NCI-H748 treated with DMSO at 0.1 percent for 48 hours (cell line): ENCODE measurements at places on chromosomes 12 and 14.
A peak's percentile ranks its signal among the peaks of the same experiment; 100 is the strongest.

- no peak for DNase-seq
These were observed 187.8 kb upstream of the AMIGO2 start for GRCh38 chr12:47267571-47267970.

DNA sequence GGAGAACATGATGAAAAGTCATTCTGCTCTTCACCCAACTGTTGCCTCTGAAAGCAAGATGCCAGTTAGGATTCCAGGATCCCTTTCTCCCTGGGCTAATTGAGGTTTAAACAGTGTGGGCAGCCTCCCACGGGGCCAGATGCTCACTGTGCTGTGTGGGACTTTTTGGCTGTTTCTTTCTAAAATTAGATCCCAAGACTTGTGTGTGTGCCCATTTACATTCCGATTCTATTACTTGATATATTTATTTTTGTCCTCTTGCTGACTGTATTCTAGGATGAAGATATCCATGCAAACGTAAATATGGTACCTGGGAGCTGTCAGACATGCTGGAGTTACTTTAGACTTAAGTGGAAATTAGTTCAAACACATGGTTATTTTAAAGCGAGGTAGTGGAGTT is 6.2 kb downstream of the IFT43 start:
- no peak for DNase-seq

GRCh38 chr12:127025545-127025944 is 1241.4 kb upstream of the TMEM132C start:
- DNase-seq: no peak

GRCh38 chr12:42144158-42144407 is 591 bp downstream of the GXYLT1 start:
- DNase-seq: no peak

GRCh38 chr12:109492371-109492770 is 14.9 kb downstream of the UBE3B start:
- no peak for DNase-seq

DNA sequence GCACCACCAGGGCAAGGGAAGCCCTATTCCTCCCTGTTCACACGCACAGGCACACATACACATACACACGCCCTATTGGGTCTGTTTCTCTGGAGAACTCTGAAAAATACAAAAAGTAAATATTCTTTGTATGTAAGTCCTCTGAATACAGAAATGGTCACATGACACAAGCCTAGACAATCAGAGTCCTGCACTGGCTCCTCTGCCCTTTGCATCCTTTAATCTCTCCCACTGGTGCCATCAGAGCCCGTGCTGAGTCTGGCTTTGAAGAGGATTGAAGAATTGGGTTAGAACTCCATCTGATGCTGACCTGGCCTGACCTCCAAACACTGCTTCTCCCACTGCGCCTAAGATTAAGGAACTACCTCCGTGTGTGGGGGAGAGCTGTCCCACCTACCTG is 273.2 kb upstream of the TBX3 start:
- no peak for DNase-seq

DNA sequence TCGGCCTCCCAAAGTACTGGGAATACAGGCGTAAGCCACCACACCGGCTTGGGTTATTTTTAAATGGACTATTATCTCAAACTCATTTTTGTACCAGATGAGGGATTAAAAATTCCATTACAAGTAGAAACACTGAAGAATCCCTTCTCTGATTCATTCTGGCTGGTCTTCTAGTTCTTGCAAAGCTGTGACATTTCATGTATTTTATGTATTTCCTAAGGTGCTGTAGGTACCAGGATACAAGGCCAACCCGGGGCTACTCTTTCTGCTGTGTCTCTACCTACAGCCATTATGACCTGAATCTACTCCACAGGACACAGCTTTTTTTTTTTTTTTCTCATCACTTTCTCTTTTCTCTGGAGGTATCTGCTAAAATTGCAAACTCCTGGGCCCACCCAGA is 24.9 kb downstream of the CPM start:
- DNase-seq: no peak

- no peak for DNase-seq
These were observed 45.9 kb downstream of the LGMN start for GRCh38 chr14:92702441-92702918.

GRCh38 chr14:34398024-34398423 is 64.0 kb downstream of the SPTSSA start:
- no peak for DNase-seq

GRCh38 chr12:26130728-26131127 is 5.9 kb upstream of the BHLHE41 start:
- no peak for DNase-seq

GRCh38 chr14:51507511-51507905 is 144.2 kb upstream of the FRMD6 start:
- no peak for DNase-seq

DNA sequence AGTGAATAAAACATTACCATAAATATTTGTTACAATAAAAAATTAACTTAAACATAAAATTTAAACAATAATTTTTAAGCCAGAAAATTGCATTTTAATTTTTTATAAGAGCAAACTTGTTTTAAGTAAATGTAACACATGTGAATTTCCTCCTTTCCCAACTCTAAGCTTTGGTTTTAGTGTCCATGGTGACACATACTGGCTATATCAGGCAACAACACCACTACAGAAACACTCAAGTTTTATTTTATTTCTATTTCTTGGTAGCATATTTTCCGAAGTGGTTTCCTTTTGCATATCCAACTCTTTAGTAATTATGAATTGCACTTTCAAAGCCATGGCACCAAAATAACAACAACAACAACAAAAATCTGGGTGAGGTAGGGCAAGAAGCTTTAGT is 2.2 kb downstream of the NELL2 start:
- DNase-seq: no peak

DNA sequence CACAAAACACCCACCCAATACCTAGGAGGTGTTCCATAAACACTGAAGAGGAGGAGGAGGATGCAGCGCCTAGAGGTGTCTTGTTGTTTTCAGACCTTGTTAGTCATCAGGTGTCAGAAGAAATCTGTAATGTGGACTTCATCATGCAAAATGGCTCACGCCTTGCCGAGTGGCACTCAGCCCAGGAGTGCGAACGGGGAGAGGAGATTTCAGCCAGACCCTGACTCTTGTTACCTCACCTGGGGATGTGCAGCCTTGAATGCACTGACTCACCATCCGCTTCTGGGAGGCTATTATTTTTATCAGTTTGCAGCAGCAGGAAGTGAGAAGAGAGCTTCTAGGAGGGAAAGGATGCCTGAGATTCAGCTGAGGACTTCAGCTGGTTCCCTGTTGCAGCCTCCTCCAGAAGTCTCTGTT is 48.2 kb upstream of the PLXNC1 start:
- no peak for DNase-seq

GRCh38 chr12:102848832-102849231 is 68.2 kb downstream of the PAH start:
- DNase-seq: no peak

DNA sequence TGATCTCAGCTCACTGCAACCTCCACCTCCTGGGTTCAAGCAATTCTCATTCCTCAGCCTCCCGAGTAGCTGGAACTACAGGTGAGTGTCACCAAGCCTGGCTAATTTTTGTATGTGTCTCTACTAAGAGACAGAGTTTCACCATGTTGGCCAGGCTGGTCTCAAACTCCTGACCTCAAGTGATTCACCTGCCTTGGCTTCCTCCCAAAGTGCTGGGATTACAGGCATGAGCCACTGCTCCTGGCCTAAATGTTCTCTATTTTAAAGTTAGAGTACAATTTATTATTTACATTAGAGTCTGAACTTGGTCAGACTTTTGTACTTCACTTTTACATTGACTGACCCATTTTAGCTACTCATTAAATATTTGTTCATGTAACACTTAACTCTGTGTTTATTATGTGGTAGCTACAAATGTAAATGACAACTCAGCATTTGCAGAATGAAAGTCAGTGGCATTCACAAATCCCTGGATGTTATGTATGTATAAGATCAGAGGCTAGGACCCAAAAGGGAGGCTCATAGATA is 409.6 kb downstream of the APAF1 start:
- no peak for DNase-seq

DNA sequence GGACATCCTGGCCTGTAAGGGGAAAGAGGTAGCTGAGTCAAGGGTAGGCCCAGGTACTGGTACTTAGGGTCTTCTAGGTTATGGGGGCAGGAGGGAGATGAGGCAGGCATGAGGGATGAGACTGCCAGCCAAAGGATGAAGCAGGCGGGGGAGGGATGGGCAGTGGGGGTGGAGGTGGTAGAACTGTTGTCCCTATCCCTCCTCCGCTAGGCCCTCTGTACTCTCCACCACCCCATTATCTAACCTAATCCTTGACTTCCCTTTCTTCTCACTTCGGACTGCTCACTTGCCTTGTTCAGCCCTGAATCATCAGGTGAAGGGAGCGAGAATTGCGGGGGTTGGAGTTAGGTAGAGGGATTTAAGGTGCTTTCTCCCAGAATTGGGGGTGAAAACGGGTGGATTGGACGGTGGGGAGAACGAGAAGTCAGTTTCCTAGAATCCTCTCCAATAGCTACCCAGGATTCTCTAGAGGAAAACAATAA is 562 bp downstream of the PAN2 start:
- no peak for DNase-seq

GRCh38 chr14:26255213-26255612 is 342.6 kb downstream of the NOVA1 start:
- DNase-seq: peak; percentile 33

GRCh38 chr12:111441107-111441928 is 35.6 kb downstream of the SH2B3 start:
- no peak for DNase-seq

GRCh38 chr12:5070090-5070489 is 26.4 kb downstream of the KCNA5 start:
- no peak for DNase-seq

GRCh38 chr12:50621399-50622300 is 116.9 kb downstream of the DIP2B start:
- no peak for DNase-seq

GRCh38 chr12:62292761-62293344 is 32.6 kb downstream of the USP15 start:
- no peak for DNase-seq

DNA sequence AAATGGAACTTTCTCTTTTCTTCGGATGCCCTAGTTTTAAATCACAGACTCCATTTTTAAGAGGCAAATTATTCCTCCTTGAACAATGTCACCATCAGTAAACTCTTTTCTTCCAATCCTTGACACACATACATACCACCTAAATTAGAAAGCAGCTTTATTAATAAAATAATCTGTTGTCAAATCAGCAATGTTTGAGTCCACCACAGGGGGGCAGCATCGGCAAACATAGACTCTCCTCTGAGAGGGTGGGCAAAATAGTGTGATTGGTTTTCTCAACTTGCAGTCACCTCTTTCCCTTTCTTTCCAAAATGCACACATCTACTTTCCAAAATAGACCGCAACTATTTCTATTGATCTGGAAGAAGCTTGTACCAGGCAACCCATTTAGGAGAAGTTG is 438.4 kb upstream of the OR4E1 start:
- DNase-seq: no peak

DNA sequence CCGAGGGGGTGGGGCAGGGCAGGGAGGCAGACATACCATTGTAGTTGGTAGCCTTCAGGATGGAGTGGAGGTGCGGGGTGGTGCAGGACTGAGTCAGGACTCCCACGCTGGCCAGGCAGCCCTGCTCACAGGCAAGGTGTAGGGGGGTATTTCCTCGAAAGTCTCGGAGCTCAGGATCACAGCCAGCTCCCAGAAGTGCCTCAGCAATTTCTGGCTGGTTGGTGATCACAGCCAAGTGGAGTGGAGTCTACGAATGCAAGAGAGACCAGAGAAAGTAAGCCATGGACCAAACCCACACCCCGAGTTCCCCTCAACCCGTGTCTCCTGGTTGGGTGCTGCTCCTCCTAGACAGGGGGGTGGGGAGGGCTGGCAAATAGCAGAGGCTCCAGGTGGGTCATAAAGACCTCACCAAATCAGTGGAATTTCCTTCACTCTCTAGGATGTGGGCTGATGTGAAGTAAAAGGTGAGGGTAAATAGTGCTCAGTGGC is 1.4 kb downstream of the NFKBIA start:
- no peak for DNase-seq

- no peak for DNase-seq
These were observed 41.6 kb downstream of the CNTN1 start for GRCh38 chr12:40733871-40734270.

- no peak for DNase-seq
These were observed 36.8 kb downstream of the SH2B3 start for GRCh38 chr12:111442301-111443045.

DNA sequence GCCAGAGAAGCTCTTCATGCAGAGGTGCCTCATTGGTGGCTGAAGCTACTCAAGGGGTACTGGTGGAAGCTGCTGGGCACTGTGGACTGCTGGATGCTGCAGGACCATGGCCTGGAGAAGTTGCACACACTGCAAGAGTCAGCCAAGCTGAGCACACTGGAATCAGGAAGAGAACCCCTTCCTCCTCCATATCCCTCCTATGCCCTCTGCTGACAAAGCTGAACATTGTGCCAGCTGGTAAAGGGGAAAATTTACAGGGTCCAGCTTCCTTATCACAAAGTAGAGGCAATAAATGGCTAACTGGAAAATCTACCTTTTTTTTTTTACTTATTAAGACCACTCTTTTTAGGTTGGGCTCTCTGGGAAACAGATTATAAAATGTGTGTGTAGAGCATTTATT is 6.5 kb downstream of the CCDC175 start:
- DNase-seq: no peak

GRCh38 chr14:99234961-99235571 is 36.9 kb downstream of the BCL11B start:
- no peak for DNase-seq

- DNase-seq: no peak
These were observed 14.7 kb upstream of the KDM2B start for GRCh38 chr12:121595520-121595919.

- DNase-seq: no peak
These were observed 221.5 kb upstream of the G2E3 start for GRCh38 chr14:30337456-30337855.

DNA sequence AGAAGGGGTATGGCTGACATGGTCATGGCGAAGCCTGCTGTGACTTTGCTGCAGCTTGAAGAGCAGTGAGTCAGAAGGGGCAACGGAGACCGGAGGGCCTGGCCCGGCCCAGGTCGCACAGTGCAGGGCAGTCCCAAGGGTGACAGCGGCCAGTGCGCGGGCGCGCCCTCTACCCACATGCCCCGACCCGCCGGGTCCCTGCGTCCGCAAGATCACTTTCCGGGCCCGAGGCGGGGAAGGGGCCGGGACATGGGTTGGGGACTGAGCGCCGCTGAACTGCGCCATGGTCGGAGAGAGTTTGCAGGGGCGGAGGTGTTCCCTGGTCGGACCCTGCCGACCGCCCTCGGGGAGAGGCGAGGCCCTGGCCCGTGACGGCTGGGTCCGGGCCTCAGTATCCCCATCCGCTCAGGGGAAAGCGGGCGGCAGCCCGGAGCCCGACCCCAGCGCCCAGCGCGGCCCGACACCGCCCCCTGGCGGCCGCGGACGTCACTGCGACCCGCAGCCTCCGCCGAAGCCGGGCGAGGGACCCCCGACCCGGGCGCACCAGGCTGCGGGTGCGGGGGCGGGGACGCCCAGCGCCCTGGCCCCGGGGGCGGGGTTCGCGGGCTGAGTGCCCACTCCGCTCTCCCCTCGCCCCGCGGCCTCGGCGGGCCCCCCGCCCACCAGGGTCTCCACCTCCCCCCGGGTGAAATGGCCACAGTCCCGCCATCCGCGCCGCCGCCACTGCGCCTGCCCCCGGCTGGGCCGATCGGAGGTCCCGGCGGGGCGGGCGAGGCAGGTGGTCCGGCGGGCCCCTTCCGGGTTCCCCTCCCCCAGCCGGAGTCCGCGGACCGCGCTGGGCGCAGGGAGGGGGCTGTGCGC is 7.2 kb upstream of the ANKRD9 start:
- DNase-seq: peak; percentile 19

GRCh38 chr12:57548013-57548315 is 972 bp upstream of the DCTN2 start:
- DNase-seq: no peak
